Activated T-helper 2 cell treated with anti-CD3 and anti-CD28 coated beads, Interferon-gamma antibody, Interleukin-2, Interleukin-4, amounts not matched to agents 10 μg/mL and 5 μg/mL and 100 μg/mL, durations not matched to agents 14 hours and 24 hours and 36 hours (primary cell): ENCODE measurements at places on chromosomes 1 and 21. TPM values are rescaled to one million over a fixed set of nuclear protein-coding genes. Genes with fewer than 3 reads are reported as not detected.

Gene MPL
- not detected in 2 replicates for total RNA-seq

Gene IGFN1
- total RNA-seq, result not detected in 2 replicates

Gene ACKR1
- not detected in 2 replicates for total RNA-seq

Gene PTAFR
- 0.11 and 0.21 TPM in 2 replicates for total RNA-seq

Gene PRAMEF2
- not detected in 2 replicates for total RNA-seq

Gene RGS8
- total RNA-seq, result not detected in 2 replicates

Gene NBPF6
- total RNA-seq, result 0.23 and 0.50 TPM in 2 replicates

Gene UBXN10
- 0.32 and 0.39 TPM in 2 replicates for total RNA-seq

Gene TMIGD3
- total RNA-seq, result 0.23 and 0.30 TPM in 2 replicates

Gene RAB25
- total RNA-seq, result 0.18 and 0.21 TPM in 2 replicates

Gene THEM5
- not detected in 2 replicates for total RNA-seq

Gene TNFAIP8L2
- total RNA-seq, result 24.3 and 28.7 TPM in 2 replicates

Gene OLFML3
- total RNA-seq, result 0.11 and 0.18 TPM in 2 replicates

Gene SPATA21
- not detected in 2 replicates for total RNA-seq

Gene BLACAT1
- not detected in 2 replicates for total RNA-seq

Gene MYOC
- total RNA-seq, result not detected in 2 replicates

Gene TMEM54
- 0.66 and 1.5 TPM in 2 replicates for total RNA-seq

Gene SPRR5
- total RNA-seq, result not detected in 2 replicates

Gene HSD3B1
- not detected in 2 replicates for total RNA-seq

Gene AKT3
- total RNA-seq, result 35.3 and 39.3 TPM in 2 replicates

Gene NRIP1
- total RNA-seq, result 7.9 and 8.3 TPM in 2 replicates

Gene C1orf226
- total RNA-seq, result 0.05 and 0.07 TPM in 2 replicates

Gene BCL2L15
- total RNA-seq, result 0.39 and 1.1 TPM in 2 replicates

Gene ATP1A4
- 0.41 and 0.55 TPM in 2 replicates for total RNA-seq

Gene DIPK1A
- 22.9 and 23.0 TPM in 2 replicates for total RNA-seq

Gene SPAG17
- total RNA-seq, result not detected in 2 replicates

Gene HDGF
- 359 and 360 TPM in 2 replicates for total RNA-seq

Gene ST6GALNAC5
- total RNA-seq, result not detected in 2 replicates

Gene CCDC181
- total RNA-seq, result 0.09 TPM in 1 of 2 replicates, not detected in the other

Gene SPRR2F
- not detected in 2 replicates for total RNA-seq

Gene KRTAP19-1
- not detected in 2 replicates for total RNA-seq
